NCI-H1092 (cell line): ENCODE measurements at places on chromosomes 6 and 20.
A peak's percentile ranks its signal among the peaks of the same experiment; 100 is the strongest.

DNA sequence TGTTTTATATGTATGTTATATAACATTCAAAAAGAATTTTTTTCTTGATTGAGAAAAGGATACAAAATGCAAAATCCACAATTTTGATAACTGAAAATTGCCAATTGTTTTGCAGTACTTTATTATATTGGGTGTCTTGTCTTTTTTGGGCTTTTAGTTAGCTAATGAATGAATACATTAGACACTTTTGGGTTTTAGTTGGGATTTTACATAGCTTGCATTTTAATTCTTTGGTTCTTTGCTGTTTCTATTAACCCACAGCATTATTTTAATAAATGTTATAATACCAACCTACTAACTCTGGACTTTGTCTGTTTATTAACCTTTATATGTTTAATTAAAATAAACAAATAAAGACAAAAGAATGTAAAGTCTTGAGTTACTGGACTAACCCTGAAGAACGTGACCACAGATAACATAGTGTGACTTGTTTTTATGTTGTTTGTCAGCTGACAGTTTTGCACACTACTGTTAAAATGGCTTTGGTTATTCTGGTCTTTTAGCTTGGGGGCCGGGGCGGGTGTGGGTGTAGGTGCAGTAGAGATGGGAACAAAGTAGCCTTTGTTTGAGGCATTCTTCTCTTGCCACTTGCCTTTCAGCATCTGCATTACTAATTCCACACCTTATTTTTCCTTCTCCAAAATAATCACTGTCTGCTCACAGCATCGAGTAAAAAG lies 159.1 kb downstream of the QKI start:
- no peak for DNase-seq

- DNase-seq: no peak
Observed at GRCh38 chr20:34037121-34037520, 43.4 kb downstream of the RALY start.

- no peak for DNase-seq
Observed at GRCh38 chr6:161105408-161105807, 113.8 kb downstream of the MAP3K4 start.

GRCh38 chr6:73194744-73195143 lies 30.6 kb downstream of the KHDC1L start:
- no peak for DNase-seq

- DNase-seq: no peak
Observed at GRCh38 chr20:34559311-34560140, 1.0 kb downstream of the MAP1LC3A start.

GRCh38 chr6:123564361-123564760 lies 72.4 kb downstream of the TRDN start:
- DNase-seq: peak; percentile 54

DNA sequence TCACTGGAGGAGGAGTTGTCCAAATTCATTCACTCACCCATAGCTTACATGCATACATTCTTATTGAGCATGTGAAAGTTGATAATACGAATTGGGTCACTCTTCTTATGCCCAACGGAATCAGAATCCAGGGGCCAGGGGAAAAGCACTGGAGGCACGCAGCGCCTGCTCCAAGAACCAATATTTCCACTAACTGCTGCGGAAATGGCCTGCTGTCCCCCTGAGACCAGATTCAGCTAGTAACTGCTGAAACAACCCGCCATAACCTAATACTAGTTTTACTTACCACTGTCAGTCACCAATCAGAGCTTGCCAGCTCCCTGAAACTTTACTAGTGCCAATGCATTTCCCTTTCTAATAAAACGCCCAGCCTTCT lies 641 bp upstream of the FKBP1A start:
- DNase-seq: no peak

GRCh38 chr6:145028144-145028818 lies 707.0 kb downstream of the EPM2A start:
- no peak for DNase-seq

GRCh38 chr6:130671577-130671976 lies 155.6 kb upstream of the SMLR1 start:
- DNase-seq: no peak
